Neural progenitor cell (in vitro differentiated cells): ENCODE measurements at places on chromosomes 4 and X. TPM values are rescaled to one million over a fixed set of nuclear protein-coding genes. Genes with fewer than 3 reads are reported as not detected.
A peak's percentile ranks its signal among the peaks of the same experiment; 100 is the strongest.

Gene NUP54
- total RNA-seq = 107 and 161 TPM in 2 replicates

Gene WAS
- total RNA-seq = 0.37 TPM in 1 of 2 replicates, not detected in the other

Gene PLK4
- total RNA-seq = 41.1 and 83.9 TPM in 2 replicates

Gene S100P
- total RNA-seq = not detected in 2 replicates

DNA sequence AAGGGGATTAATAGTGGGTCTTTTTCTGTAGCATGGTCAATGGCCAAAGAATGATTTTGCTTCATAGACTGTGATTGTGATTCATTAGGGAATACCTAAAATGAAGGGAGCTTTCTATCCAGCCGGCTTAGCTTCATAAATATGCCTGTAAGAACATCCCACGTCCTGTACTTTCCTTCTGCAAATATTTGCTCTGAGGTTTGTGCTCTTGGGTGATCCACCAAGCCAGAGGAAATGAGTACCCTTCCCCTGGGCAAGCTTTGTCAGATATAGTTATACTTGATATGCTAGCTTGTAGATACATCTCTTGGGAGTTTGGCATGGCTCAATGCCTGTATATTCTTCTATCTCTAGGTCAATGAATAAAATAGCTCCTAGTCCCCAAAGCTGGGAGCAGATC lies 28.2 kb upstream of the SPARCL1 start:
- no peak for DNase-seq

DNA sequence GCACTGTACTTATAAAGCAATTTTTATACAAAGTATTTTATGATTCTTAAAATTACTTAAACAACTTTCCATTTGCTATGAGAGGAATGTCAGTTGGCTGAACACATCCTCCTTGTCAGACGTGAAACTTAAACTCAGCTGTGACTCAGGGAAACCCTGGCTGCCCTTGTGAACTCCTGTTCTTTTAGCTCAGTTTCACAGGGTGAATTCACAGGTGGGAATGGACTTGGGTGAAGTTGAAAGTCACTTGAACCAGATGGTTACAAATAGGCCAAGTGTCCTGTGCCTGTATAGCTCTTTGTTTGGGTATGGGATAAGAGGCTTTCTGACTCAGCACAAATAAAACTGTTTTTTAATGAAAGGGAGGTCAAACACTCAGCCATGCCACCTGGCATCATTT lies 67.4 kb upstream of the FAM47B start:
- no peak for DNase-seq

DNA sequence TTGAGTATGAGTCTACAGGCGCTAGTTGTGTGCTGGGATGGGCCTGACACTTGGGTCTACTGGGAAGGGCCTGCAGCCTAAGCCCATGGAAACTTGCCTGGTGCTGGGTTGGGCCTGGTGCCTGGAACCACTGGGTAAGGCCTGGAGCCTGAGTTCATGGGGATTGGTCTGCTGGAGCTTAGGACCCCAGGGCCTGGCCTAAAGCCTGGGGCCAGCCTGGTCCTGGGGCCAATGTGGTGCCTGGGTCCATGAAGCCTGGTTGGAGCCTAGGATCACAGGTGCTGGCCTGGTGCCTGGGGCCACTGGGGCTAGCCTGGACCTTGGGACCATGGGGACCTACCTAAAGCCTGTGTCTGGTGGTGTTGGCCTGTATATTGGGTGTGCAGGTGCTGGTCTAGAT lies 270.3 kb upstream of the GRIA3 start:
- no peak for DNase-seq

- no peak for DNase-seq
Measured at GRCh38 chrX:144681501-144681900, 565.8 kb upstream of the SPANXN1 start.

DNA sequence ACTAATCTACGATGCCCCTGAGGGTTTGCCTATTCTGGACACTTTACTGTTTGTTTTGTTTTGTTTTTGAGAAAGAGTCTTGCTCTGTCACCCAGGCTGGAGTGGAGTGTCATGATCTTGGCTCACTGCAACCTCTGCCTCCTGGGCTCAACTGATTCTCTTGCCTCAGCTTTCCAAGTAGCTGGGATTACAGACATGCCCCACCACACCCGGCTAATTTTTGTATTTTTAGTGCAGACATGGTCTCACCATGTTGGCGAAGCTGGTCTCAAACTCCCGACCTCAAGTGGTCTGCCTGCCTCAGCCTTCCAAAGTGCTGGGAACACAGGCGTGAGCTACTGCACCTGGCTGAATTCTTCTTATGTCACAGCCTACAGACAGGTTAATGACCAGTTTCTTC lies 70.7 kb downstream of the MFAP3L start:
- DNase-seq = no peak

DNA sequence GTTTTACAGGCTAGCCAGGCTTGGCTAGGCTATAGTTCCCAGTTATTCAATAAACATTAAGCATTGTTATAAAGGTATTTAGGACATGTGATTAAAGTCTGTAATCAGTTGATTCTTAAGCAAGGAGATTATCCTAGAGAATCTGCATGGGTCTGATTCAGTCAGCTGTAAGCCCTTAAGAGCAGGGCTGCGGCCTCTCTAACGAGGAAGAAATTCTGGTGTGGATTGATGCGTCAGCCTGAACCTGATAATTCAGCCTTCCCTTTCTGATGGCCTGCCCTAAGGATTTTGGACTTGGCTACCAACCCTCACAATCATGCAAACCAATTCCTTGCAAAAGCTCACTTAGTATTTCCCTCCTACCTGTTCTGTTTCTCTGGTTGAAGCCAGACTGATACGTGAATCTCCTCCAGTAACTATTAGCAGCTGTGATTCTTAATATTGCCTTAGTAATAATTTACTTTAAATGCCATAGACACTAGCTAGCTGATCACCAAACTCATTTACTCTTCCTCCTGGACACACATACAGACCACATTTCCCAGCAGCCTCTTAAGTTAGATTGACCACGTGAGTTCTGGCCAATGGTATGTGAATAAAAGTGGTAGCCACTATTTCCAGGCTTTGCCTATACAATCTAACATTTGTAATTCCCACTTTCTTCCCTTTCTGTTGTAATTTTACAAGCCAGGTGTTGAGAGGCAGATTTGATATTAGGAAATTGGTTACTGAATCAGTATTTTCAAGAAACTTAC lies 678.0 kb upstream of the INTU start:
- DNase-seq = peak; percentile 54

DNA sequence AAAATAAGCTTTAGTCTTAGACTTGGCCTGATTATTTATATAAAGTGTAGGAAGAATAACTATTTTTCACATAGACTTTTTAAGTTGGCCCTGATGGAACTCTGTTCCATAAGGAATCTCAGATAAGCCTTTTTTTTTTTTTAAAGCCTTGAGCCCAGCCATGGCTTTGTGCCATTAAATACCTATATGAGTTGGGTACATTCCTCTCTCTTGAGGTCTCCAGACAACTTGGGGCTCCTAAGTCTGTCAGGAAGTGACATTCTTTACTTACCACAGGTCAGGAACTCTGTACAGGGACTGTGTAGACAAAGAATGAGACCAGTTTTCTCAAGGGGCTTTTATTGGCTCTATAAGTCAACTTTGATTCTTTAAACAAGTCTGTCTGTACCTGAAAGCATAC lies 27.1 kb upstream of the IGFBP7 start:
- DNase-seq = no peak

DNA sequence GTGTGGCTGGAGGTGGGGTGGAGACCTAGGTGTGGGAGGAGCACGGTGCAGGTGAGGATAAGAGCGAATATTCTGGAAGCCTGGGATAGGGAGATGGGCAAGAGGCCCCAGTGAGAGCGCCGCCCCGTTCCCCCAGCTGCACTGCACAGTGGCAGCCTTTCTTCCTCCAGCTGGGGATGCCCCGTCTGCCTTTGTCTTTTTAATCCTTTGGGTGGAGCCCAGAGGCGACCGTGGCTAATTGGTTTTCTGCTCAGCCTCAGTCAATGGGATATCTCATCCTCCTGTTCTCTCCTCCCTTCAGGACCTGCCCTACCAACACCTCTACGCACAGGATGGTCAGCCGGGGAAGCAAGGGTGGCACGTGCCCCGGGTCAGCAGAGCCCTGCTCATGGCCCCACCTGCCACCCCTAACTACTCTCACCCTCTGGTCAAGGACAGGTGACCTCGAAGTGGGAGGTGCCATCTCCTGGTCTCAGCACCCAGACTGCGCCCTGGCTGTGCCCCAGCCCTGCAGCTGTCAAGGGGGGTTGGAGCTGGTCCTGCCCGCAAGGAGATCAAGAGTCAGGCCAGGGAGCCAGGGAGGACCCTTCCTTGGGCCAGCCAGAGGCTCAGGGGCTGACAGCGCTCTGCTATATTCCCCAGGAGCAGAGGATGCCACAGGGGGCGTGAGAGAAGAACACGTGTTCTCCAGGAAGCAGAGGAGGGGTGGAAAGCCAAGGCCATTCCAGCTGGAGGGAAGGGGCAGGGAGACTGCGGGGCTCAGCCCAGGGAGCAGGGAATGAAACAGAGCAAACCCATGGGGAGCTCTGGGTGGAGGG lies 64.0 kb downstream of the ADRA2C start:
- DNase-seq = peak; percentile 91

DNA sequence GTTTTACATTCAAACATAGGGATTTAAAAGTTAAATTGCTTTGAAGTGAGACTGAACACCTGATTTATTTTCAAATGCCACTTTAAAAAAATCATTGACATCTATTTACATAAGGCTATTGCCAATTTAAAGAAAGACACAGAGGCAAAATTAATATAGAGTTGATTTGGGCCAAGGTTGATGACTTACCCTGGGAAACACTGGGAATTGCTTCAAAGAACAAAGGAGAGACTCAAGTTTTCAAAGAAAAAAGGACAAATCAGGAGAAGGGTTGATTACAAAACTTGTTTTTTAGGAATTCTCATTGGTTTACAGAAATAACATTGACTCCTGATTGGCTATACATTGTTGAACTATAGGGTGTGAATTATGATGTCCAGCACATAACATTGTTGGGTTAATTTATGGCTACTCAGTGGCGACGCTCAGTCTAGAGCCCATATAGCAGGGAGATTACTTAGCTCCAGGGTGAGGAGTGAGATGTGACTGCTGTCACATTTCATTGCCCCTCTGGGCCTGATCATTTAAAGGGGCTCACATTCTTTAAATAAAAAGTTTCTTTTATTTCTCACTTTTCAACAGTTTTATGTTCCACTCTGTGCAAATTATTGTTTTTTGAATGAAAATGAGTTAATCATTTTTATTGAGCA lies 184.6 kb downstream of the SPATA18 start:
- no peak for DNase-seq
